ENCODE measurements at places on chromosomes 16 and 17.

GRCh38 chr17:55420776-55421178, 858 bp downstream of the MMD start:
- DNase-seq = peak; percentile 14

GRCh38 chr17:4858882-4859260, 25.7 kb downstream of the MINK1 start:
- DNase-seq = peak; percentile 14

DNA sequence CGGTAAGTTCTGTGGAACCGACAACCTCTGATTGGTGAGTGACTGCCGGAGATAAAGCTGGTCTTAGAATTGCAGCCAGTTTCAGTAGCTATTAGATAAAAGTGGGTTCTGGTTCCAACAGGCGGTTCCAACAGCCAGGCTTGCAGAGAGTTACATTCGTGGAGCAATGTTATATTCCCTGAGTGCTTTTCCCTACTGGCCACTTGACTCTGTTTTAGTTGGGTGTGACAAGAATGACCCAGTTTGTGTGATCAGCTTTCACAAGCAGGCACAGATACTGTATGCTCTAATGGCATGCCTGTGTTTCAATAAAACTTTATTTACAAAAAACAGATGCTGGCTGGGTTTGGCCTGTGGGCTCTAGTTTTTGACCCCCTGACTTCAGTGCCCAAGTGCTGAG, 196.6 kb downstream of the SNX29 start:
- no peak for DNase-seq

- DNase-seq = no peak
Measured at GRCh38 chr16:21701271-21701670, 37.5 kb downstream of the OTOA start.

DNA sequence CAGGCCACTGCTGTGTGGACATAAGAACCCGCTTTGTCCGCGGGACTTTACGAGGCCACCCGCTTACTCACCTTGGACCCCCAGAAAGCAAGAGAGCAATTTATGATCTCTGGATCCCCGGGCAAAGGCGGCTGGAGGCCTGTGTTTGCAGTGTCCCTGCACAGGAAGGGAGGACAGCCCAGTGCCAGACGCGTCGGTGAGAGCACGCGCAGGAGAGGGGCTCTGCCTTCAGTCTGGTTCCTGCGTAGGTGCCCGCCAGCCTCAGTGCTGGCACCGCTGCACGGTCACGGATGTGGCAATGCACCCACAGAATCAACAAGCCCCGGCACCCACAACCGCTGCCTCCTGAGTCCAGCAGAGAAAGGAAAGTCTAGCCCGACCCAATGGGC, 248.4 kb downstream of the C16orf95 start:
- no peak for DNase-seq

DNA sequence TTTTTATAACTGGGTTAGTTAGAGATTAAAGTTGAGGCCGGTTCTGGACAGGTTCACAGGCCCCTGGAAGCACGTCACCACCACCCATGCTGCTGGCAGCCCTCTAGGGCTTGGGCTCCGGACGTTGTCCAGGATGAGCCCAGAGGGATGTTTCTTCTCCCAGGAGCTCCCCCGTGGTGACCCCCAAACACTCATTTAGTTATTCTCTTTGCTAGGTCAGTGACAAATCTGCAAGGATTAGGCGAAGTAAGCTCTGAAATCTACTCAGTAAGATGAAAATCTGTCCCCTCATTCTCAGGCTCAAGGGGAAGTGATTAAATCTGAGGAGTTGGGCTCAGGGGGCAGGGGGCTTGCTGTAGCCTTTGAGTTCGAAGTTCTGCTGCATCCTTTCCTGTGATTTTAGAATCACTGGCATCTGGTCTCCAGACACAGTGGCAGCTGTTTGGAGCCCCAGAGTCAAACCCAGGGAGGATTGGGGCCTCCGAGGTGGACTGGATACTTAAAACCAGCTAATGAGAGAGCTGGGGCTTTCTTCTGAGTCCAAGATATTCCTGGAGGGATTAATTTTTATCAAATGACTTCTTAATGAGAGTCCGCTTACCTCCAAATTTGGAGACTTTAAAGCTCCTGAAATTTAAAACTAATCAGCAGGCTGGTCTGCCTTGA, 49.2 kb upstream of the HS3ST2 start:
- DNase-seq = no peak

GRCh38 chr17:42906772-42907446, 6.3 kb downstream of the G6PC1 start:
- DNase-seq = no peak

DNA sequence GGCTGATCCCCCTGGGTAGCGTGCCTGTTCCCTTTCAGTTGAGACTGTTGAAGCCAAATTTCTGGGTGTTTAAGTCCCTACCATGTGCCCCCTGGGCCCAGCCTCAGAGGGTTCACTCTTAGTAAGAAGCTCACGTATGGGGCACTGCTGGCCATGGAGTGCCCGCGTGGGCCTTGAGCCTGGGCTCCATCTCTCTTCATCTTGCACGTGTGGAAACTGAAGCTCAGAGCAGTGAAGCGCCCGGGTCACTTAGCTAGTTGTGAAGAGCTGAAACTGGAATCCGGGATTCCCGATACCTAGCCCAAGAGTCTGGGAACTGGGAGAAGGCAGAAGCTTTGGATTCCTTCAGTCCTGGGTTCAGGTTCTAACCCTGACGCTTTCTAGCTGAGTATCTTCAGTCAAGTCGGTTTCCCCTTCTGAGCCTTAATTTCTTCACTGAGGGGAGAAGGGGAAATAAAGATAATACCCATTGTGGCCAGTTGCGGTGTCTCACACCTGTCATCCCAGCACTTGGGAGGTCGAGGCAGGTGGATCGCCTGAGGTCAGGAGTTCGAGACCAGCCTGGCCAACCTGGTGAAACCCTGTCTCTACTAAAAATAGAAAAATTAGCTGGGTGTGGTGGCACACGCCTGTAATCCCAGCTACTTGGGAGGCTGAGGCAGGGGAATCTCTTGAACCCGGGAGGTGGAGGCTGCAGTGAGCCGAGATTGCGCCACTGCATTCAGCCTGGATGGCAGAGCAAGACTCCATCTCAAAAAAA, 103.9 kb downstream of the OR1D5 start:
- no peak for DNase-seq

DNA sequence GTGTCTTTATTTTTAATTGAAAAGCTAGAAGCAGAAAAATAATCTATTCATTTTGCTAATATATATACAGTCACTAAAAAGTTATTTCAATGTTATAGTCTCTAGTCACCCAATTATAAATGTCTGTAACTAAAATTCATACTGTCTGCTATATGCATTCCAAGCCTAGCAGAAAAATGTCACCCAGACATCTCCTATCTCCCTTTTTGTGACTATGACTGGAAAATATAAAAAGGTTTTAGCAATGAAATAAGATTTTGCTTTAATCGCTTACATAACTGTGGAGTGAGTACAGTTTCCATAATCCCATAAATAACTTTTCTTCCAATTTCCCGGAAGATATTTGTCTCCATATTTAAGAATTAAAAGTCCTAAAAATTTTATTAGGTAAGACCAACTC, 88.6 kb downstream of the BRIP1 start:
- DNase-seq = peak; percentile 44

DNA sequence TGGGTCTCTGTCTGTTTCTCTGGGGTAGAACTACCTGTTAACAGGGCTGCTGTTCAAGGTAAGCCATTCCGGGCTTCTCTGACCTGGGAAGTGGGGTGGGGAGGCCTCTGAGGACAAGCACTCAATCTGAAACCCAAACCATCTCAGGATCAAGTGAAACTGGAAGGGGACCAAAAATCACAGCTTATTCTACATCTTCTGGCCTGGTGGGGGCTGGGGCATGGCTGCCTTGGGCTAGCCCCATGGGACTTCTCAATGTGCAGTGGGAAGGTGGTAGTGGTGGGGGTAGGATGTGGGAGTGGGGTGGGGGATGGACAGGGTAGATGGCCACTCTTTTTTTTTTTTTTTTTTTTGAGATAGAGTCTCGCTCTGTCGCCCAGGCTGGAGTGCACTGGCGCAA, 5.5 kb downstream of the FLOT2 start:
- DNase-seq = no peak

DNA sequence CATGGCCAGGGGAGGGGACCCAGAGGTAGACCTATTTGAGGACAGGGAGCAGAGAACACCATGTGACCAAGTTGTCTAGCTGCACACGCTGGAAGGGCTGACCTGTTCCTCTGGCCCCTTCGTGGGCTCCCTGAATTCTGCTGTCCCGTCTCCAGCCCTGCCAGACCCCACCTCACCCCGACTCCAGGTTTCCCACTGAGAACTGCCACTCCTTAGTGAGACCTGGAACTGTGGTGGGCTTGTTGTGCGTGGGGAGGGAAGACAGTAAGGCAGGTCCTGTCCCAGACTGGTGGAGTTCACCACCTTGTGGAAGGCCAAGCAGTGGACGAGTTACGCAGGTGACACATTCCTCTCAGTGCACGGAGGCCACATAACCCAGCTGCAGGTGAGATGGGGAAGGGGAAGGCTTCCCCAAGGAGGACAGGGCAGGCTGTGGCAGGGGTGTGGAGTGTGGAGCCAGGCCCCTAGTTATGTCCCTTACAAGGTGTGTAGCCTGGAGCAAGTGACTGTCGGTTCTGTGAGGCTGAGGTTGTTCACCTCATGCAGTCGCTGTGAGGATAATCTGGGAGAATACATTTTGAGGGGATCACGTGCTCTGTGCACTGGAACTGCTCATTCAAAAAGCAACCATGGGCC, 54.7 kb downstream of the USP22 start:
- no peak for DNase-seq

GRCh38 chr17:82195675-82196672, 16.7 kb downstream of the CCDC57 start:
- DNase-seq = no peak

DNA sequence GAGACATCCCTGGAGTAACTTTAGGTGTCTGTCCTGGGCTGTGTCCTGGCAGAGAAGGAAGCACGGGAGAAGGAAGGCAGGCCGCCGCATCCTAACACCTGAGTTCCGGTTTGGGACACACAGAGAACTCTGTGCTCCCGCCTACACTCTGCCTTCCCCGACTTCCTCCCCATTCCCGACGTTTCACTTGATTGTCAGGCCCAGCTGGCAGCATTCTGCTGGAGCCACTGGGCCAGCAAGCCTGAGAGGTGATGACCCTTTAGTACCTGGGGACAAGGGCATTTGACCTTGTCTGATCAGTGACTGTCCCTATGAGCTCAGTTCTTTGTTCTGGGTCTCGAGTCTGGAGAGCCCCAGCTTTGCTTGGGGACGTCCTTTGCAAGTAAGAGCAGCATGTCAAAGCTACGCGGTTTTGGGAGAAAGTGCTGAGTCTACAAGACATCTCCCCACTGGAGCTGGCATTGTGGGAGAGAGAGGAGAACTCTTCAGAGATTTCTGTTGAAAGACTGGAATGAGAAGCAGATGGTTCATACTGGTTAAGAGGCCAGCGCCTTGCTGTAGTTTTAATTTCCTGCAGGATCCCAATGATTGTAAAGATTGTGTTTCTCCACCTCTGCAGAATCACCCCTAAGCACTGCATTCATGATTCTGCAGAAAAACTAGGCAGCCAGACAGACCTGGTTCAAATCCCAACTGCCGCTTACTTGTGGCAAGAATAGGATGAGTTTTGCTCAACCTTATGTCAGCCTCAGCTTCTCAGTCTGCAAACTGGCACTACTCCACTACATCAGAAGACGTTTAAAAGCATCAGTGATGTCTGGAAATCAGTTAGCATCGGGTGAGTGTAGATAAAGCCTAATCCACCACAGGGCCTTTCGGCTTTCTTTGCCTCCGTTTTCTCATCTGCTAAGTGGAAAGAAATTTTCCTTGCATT, 20.6 kb downstream of the ABAT start:
- DNase-seq = no peak

DNA sequence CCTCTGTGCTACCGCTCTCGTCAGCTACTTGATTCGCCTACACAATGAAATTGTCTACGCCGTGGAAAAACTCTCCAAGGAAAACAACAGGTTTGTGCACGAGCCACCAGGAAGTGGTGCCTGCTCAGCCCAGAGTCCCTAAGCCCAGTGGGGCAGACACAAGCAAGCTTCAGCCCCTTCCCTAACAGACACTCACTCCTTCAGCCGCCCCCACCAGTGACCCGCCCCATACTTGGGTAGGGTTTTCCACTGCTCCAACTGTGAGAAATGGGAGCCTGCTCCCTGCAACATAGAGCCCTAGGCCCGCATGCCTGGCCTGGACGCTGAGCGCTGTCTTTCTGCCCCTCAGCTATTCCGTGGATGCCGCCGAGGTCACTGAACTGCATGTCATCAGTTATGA, 28.6 kb upstream of the ENDOV start:
- DNase-seq = no peak

DNA sequence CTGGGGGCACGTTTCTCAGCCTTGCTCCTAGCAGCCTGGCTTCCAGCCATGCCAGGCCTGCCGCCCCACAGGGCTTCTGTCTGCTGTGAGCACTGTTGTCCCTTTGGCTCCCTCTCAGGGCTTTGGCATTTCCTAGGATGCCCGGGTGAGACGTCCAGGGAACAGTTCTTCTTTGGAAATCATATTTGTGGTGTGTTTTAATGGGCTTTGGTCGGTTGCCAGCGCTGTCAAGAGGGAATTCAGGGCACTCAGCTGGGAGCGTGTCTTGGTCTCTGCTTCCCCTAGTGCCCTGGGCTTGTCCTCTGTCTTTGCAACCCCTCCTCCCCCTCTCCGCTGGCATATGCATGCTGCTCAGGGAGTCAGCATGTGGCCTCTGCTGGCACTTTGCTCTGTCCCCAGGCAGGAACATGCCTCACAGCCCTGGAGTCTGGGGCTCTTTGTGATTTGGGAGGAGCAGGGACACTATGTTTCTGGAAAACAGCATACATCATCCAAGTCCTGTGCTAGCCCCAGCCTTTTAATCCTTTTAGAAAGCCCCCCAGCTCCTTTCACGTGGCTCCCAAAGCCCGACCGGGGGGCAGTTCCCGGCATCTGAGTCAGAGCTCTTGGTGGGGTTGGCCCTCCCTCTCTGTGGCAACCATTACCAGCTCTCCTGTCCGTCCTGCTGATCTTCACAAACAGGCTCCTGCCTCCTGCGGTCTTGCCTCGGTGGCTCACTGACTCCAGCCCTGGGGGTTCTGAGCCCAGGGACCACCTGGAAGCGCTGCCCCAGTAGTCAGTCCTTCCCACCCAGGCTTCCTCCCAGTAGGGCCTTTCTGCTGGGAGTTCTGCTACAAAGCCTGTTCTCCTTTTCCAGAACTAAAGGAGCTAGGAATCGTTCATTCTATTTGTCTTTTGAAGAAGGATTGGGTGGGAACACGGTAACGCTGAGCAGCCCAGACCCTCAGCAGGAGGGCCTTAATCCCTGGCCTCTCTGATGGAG, 26.7 kb downstream of the SAP30BP start:
- peak; percentile 99 for DNase-seq

DNA sequence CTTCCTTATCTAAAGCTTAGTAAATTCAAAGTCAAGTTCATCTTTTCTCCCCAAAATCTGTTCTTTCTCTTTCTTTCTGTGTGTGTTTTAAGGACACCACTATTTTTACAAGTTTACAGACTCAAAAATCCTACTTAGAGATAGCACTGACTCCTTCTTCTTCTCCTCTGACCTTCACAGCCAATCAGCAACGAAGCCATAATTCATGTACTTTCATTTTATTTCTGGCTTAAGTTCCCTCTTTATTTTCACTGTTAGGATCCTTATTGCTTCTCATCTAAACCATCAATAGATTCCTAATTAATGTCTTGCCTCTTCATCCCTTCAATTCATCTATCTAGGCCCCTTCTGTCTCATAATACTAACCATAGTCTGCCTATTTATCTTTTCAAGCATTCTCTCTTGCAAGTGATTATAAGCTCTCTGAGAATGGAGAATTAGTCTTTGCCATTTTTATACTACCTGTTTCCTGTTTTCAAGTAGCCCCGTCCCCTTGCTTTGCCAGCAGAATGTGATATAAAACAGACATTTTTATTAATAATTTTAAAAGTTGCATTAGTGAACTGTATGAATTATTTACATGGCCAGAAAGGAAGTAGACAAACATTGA, 27.0 kb downstream of the CDC27 start:
- no peak for DNase-seq
